ENCODE measurements at places on chromosomes 7 and 10. TPM values are rescaled to one million over a fixed set of nuclear protein-coding genes. Genes with fewer than 3 reads are reported as not detected.
A peak's percentile ranks its signal among the peaks of the same experiment; 100 is the strongest.

DNA sequence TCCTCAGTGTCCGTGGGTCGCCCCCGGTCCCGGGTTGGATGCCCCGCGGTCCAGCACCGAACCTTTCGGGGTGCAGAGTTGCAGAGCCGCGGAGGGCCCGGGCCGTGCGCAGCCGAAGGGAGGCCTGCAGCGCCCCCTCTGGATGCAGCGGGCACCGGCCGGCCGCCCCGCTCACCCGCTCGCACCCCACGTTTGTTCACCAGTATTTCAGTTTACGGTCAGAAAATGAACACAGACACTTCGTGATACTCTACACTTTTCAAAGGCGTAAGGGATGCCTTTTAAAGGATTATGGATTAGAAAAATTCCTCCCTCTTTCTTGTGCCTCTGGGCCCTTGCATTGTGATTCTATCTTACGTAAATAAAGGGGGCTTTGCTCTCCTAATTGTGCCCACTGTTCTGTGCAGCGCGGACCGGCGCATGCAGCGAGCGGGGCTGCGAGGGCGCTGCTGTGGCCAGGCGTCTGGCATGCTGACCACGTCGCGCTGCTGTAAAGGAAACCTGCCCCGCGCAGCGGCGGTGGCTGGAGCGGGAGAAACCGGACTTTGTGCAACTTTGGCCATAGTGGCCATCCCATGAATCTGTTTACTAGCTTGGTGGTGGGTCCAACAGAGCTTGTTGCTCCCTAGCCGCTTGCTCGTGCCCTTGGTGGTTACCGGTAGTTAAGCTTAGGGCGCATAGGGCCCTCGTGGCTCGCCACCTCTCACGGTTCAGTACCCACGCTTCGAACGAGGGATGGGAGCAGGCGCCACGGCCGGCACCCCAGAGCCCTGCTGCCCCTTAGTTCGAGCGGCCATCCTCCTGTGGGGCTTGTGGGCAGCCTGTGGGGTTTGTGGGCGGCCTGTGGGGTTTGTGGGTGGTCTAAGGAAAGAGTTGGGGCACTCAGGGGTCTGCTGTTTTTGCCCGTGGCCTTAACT lies 739 bp upstream of the MEST start:
- peak; percentile 87 for DNase-seq

Gene BLNK
- polyA plus RNA-seq: not detected

DNA sequence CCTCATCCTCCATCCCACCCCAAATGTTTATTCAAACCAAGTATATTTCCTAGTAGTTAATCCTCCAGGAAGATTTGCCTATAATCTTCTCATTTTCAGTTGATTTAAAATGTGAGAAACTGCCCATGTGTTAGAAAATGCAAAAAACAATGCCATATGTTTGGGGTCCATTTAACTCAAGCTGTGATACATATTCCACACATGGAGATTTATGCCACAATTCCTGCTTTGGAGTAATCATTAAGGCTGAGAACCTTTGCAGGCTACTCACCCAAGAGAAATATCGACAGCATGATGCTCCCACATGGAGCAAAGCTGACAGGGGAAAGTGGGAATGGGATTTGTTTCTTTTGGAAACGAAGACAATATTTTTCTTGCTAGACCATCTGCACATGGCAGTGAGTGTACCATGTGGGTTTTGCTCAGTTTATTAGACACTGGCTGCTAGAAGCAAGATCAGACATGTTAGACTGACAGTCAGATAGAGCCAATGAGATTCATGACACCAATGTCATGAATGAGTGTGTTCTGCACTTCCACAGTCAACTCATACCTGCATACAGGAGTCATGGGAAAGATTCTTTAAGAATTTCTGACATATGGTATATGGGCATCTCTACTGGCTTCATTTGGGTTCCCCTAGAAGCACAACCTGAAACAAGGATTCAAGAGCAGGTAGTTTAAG lies 3.4 kb upstream of the GRM8 start:
- no peak for DNase-seq

Gene GATA3
- 14.3 TPM for polyA plus RNA-seq

Gene LIPF
- 0.07 TPM for polyA plus RNA-seq

DNA sequence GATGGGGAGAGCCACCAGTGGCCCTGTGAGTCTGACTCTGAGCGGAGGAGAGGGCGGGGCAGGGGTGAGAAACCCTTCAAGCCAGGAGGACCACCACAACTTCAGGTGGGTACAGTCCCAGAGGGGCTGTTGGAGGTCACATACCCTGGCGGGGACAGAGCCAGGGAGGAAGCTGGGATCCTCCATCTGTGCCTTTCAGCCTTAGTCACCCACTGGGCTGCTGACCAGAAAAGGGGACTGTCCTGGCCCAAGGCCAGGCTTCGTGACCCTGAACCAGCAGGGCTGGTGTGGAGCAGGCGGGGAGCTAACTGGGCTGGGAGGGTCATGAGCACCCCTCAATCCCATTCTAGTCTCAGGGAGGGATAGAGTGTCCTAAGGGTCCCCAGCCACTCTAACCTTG lies 1.5 kb upstream of the CALHM3 start:
- no peak for DNase-seq

Gene ZNF117
- polyA plus RNA-seq: 3.8 TPM

Gene BMPER
- 20.0 TPM for polyA plus RNA-seq

DNA sequence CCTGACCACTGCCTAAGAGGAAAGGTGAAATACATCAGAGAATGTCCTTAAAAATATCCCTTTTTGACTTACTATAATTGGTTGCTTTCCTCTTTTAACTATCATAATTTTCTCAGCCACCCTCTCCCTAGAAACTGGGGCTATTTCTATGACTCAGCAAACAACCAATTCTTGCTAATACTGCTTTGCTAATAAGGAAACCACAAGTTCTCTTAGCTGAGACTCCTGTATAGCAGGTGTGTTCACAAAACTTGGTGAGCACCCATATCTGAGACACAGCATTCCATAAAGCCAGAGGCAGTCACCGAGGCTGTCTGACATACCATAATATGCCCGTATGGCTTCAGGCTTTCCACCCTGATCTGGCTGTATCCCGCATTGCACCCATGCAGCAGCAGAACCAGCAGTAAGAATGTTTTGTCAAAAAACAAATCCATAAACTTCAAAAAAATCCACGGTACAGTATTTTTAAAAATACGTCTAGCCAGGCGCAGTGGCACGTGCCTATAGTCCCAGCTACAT lies 191.7 kb upstream of the C7orf33 start:
- no peak for DNase-seq

- no peak for DNase-seq
Observed at GRCh38 chr7:142812437-142813215, 41.9 kb downstream of the PRSS2 start.

DNA sequence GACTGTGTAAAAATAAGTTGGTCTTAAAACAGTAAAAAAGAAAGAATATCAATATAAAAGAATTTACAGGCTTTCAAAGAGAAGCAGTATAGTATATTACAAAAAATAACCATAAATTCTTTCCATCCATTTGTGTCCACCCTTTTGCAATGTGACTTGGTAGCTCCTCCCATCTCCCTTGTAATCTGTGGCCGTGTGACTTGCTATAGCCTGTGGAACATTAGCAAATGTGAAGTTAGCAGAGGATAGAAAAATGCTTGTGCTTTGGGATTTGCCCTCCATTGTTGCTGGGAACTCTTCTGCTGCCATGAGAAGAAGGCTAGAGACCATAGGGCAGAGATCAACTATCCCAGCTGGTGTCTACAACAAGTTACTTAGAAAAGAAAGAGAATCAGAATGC lies 30.2 kb downstream of the KLHL7 start:
- no peak for DNase-seq

- DNase-seq: no peak
Observed at GRCh38 chr10:51952056-51952455, 252.7 kb upstream of the CSTF2T start.

- no peak for DNase-seq
Observed at GRCh38 chr10:34962866-34963265, 127.3 kb downstream of the CUL2 start.
